ENCODE measurements at places on chromosomes 11 and 22.
A peak's percentile ranks its signal among the peaks of the same experiment; 100 is the strongest.

- no peak for DNase-seq
Measured at GRCh38 chr11:76523147-76523546, 78.3 kb downstream of the EMSY start.

GRCh38 chr11:78391424-78391823 lies 26.2 kb downstream of the GAB2 start:
- no peak for DNase-seq

DNA sequence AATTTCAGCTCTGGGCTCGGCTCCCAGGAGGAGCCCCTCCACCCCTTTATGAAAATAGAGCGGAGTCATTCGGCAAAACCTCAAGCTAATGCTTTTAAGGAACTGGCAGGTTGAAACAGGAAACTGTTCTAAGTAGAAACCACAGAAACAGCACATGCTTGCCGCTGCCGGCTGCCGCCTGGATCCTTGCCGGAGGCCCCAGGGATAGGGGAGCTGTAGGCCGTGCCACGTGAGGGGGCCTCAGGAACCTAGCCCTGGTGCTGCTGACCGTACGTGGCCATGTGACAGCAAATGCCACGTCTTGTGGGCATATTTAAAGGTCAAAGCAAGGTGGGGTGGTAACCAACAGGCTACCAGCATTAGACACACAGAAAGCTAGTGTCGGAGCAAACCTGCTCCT lies 77.9 kb upstream of the TIMP3 start:
- DNase-seq: peak; percentile 16

GRCh38 chr11:133443206-133443747 lies 89.0 kb downstream of the OPCML start:
- no peak for DNase-seq

- no peak for DNase-seq
Measured at GRCh38 chr22:32619614-32620426, 145.2 kb downstream of the FBXO7 start.

- DNase-seq: no peak
Measured at GRCh38 chr11:2177076-2177475, 5.5 kb upstream of the TH start.

DNA sequence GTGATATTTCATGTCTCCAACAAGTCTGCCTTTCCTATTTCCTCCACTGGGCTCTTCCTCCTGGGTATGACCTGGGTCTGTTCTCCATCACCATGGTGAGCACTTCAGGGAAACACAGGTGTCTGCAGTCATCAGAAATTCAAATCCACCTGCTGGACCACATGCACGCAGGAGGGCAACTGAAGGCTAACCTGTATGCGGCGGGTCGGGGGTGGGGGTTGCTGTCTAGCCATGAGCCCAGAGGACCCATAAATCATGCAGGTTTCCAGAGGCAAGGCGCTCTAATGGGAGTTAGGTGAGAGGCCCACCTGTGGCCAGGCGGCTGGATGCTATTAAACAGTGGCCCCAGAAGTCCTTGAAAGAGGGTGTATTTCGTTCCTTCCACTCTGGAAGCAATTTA lies 11.1 kb upstream of the PAMR1 start:
- no peak for DNase-seq

DNA sequence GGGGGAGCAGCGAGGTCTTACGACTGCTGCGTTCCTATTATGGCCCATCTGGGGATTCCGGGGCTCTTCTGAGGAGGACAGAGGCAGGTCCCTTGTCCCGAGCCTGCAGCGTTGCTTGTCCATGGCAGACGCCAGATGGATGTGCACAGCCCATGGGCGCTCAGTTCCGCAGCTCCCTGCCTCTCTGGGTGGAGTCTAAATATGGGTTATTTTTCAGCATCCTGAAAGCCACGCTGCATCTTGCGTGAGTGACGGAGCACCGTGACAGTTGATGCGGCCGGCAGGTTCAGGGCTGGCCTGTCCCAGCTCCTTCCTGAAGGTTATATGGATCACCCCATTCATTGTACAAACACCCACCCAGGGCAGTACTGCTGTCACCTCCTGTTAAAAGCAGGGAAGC lies 1169.4 kb downstream of the BRD1 start:
- no peak for DNase-seq
